CD4-positive, alpha-beta T cell treated with Interleukin-2 at 100 ng/mL for 4 hours (primary cell): ENCODE measurements at places on chromosomes 1 and 21.

DNA sequence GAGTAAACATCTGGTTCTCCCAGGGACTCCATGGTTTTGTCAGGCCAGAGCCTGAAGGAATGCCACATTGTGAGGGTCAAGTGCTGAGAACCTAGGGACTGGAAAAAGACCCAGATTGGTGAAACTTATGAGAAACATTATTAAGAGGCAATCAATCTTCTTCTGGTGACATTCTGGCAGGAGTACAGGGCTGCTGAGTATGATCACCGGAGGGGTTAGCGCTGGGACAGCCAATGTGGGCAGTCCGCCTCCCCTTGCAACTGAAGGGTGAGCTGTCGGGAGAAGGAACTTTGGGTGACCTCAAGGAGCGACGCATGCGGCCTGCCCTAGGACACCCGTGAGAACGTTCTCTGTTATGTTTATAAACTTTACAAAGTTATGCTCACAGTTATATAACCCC lies 429.0 kb downstream of the LMO4 start:
- DNase-seq = no peak

- DNase-seq = peak; percentile 7
These were observed 106.8 kb downstream of the LMO4 start for GRCh38 chr1:87435484-87435883.

- DNase-seq = no peak
These were observed 58.5 kb upstream of the FGGY start for GRCh38 chr1:59238333-59238934.

GRCh38 chr1:30877205-30877912 lies 31.2 kb downstream of the SDC3 start:
- DNase-seq = no peak

- DNase-seq = no peak
These were observed 3.9 kb downstream of the LYPD8 start for GRCh38 chr1:248751635-248752034.

GRCh38 chr1:219138747-219139146 lies 34.9 kb upstream of the LYPLAL1 start:
- no peak for DNase-seq

- DNase-seq = no peak
These were observed 42.0 kb upstream of the LDLRAP1 start for GRCh38 chr1:25501235-25502058.

GRCh38 chr1:26694638-26695355 lies 1.0 kb upstream of the ARID1A start:
- DNase-seq = peak; percentile 40
